ENCODE measurements at places on chromosomes 1 and 21. TPM values are rescaled to one million over a fixed set of nuclear protein-coding genes. Genes with fewer than 3 reads are reported as not detected.

GRCh38 chr1:153792631-153793041 is 17.4 kb downstream of the SLC27A3 start:
- no peak for DNase-seq

DNA sequence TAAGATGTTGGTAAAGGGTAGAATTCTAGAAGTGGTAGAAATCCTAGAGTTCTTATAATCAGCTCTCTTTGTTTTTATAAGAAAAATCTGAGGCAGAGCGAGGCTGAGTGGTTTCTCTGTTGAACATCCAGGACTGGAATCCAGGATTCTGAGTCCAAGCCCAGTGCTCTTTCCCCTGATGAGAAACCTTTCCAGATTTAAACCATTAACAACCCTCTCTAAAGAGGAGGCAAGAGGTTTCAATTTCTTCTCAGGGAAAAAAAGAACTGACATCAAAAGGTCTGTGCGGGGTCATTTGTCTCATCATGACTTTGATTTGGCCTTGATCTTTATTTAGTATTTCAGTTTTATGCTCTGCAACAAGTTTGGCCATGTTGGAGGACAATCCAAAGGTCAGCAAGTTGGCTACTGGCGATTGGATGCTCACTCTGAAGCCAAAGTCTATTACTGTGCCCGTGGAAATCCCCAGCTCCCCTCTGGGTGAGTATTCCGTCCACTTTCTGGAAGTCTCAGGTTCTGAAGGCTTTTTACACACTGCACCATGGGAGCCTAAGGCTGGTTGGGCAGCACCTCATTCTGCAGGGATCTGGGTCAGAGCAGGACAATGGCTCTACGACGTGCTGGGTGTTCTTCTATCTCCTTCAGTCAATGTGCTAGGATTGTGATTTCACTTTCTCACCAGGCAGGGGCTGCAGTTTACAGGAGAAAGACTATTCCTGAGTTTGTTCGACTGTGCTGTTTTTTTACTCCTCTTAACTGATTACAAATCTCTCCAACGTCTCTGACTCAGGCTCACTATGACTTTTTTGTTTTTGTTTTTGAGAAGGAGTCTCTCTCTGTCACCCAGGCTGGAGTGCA is 18.9 kb upstream of the CCT8 start:
- no peak for DNase-seq

GRCh38 chr1:193537266-193538002 is 351.0 kb upstream of the B3GALT2 start:
- DNase-seq, result no peak

The CGN gene
- polyA plus RNA-seq, result 55.6 TPM

The NLRP3 gene
- 0.86 TPM for polyA plus RNA-seq

The KLF17 gene
- polyA plus RNA-seq, result 0.05 TPM

The C1orf115 gene
- polyA plus RNA-seq, result 24.4 TPM

Data from left kidney (tissue), 8 donors.